ENCODE measurements at places on chromosomes 3 and 15.

DNA sequence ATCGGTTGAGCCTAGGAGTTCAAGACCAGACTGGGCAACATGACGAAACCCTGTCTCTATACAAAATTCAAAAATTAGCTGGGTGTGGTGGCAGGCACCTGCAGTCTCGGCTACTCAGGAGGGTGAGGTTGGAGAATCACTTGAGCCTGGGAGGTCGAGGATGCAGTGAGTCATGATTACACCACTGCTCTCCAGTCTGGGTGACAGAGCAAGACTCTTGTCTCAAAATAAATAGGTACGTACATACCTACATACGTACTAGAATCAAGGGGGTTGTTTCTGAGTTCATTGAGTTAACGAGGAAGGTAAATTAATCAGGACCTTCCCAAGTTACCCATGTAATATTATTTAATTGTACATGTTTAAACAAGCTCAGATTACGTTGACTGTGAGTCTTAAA lies 97.5 kb downstream of the CHL1 start:
- no peak for DNase-seq

GRCh38 chr15:64070965-64071851 lies 22.4 kb downstream of the CIAO2A start:
- DNase-seq, result no peak

- no peak for DNase-seq
Observed at GRCh38 chr3:71311661-71312046, 271.9 kb downstream of the FOXP1 start.

- DNase-seq, result no peak
Observed at GRCh38 chr3:166897811-166898210, 482.3 kb downstream of the ZBBX start.

DNA sequence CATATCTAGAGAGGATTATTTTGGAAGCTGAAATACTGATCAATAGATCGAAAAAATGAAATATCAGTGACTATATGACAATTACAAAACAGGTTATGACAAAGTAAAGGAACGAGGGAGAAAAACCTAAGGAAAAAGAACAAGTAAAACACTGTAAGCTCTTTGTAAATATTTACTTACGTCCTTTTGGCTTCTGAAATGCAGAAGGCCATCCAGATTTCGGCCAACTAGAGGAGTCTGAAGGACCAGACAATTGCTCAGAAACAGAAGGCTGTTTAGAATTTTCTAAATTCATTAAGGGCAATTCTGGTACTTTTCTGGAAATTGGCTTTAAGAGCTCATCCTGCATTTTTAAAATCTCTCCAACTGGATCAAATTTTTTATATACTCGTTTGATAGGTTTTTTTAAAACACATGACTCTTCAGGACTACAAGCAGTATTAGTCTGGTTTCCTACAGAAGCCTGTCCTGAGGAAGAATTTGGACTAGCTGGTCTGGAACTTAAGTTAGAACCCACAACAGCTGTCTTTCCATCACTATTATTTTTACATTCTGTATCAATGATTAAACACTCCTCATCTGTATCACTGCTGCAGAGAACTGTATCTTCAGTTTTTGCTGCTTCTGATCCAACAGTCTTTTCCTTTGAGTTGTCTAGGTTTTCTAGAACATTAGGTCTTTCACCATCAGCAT lies 30.1 kb downstream of the ICE2 start:
- DNase-seq, result no peak

GRCh38 chr15:89396723-89397652 lies 62.4 kb upstream of the POLG start:
- no peak for DNase-seq

GRCh38 chr15:100207053-100207452 lies 134.7 kb downstream of the ADAMTS17 start:
- no peak for DNase-seq

DNA sequence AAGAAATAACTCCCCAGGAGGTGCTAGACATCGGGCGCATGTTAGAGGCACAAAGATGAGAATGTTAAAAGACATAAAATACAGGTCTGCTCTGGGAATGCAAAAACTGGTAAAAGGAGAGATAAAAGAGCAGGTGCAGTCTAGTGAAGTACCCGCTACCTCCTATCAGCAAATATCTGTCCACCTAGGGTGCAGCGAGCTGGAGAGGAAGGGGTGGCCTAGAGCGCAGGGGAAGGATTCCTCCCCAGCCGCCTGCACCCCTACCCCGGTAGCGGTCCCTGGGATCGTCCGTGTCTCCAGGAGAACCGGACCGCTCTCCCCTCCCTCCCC lies 237 bp upstream of the ZNF662 start:
- DNase-seq, result no peak

GRCh38 chr3:78881501-78881900 lies 886.3 kb downstream of the ROBO1 start:
- DNase-seq, result no peak

DNA sequence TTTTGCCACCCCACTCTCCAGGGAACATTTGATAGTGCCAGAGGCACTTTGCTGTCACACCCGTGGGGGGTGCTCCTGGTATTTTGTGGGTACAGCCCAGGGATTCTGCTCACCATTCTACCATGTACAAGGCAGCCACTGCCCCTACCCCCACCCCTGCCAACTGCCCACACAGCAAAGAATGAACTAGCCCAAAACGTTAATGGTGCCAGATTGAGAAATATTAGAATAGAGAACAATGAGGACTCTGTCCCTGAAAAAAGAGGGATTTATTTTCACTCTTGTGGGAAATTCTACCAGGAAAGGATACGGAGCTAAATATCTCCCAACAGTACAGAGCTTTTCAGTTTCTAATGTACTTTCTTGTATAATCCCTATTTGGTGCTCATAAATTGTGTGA lies 154.5 kb upstream of the SUCLG2 start:
- DNase-seq, result no peak

- no peak for DNase-seq
Observed at GRCh38 chr3:31184261-31185061, 290.0 kb upstream of the GADL1 start.

GRCh38 chr3:180571831-180572598 lies 29.9 kb upstream of the TTC14 start:
- DNase-seq, result no peak

- no peak for DNase-seq
Observed at GRCh38 chr3:37607604-37608003, 254.1 kb upstream of the CTDSPL start.

DNA sequence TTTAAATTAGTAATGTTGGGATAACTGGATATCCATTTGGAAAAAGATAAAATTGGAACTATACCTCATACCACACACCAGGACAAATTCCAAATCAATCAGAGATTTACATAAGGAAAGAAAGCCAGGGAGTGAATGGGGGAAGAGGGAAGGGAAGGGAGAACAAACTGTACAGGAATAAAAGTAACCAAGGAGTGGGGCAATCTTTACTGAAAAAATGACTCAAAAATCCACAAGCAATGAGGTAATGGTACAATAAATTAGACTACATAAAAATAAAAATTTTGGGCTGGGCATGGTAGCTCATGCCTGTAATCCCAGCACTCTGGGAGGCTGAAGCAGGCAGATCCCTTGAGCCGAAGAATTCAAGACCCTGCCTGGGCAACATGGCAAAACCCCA lies 82.6 kb downstream of the MLH1 start:
- no peak for DNase-seq

- no peak for DNase-seq
Observed at GRCh38 chr3:178384321-178385230, 151.7 kb upstream of the KCNMB2 start.

GRCh38 chr15:48178648-48178931 lies 495 bp upstream of the MYEF2 start:
- no peak for DNase-seq

DNA sequence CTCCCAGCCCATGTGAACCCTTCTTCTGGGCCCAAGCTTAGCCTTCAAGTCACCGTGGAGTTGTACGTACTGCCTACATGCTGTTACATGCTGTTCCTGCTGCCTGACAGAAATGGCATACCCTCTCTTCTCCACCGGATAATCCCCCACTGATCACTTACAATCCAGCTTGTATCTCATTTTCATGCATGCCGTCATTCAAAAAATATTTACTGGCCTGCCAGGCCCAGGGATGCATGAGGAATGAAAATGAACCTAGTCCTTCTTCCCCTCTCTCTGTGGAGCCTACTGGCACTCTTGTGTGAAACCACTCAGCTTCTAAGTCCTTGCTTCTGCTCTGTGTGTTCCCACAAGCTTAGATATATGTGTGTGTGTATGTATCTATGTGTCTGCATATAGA lies 60.6 kb downstream of the WNT5A start:
- no peak for DNase-seq

- no peak for DNase-seq
Observed at GRCh38 chr3:158057666-158058065, 48.6 kb downstream of the SHOX2 start.

GRCh38 chr3:36214460-36214859 lies 165.8 kb upstream of the STAC start:
- no peak for DNase-seq

- DNase-seq, result no peak
Observed at GRCh38 chr3:48518069-48518468, 14.1 kb upstream of the SHISA5 start.

DNA sequence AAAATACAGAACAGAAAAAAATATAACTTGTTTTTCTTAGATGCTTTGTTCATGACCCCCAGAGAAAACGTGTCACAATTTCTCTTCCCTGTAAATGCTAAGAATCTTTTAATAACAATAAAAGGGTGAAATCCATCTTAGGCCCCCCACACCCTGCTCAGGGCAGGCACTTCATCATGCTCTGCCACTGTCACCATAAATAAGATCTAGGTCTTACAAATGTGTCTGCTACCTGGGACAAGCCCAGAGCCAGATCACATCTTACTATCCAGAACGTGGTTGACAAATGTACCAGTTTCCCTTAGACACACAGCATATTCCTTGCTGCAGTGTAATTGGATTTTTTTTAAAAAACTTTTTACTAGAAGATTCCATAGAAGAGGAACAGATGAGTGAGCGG lies 795.4 kb downstream of the AGBL1 start:
- no peak for DNase-seq
